ENCODE measurements at places on chromosomes 12 and 14.

DNA sequence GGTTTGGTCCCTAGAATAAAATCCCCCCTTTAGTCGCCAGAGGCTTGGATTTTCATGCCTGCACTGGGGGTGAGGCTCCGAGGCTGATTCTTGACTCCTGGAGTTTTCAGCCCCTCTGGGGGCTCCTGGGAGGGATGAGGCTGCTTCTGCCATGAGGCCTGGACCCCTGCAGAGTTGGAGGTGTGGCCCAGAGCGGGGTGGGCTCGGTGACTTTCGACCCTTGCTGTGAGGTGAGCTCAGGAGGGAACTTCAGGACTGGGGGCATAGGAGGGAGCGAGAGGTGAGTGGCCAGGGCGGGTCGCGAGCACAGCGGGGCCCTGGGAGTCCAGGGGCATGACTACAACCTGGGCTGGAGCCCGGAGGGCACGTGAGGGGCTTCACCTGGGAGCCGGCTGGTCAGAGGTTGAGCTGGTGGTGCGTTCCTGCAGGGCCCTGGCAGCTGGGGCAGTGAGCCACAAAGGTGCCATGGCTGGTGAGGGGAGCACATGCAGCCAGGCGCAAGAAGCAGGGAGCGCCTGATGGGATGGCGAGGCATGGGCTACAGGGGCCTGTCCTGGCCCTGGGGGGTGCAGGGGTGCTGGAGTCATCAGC, 168.2 kb downstream of the KIF26A start:
- DNase-seq: no peak

DNA sequence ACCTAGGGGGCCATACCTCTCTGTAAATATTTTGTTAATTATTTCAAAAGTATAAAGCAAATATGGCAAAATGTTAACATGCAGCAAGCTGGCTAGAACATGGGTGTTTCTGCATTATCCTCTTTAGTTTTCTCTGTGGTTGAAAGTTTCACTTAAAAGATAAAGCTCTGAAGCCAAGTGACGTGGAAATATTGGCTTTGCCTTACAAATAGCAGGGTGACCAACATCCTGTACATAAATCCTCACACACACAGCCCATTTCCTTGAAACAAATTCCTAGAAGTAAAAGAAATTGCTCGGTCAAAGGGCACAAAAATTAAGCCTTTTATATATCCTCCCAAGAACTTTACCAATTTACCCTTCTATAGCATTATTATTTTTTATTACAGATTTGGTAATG, 10.6 kb upstream of the VWF start:
- no peak for DNase-seq

DNA sequence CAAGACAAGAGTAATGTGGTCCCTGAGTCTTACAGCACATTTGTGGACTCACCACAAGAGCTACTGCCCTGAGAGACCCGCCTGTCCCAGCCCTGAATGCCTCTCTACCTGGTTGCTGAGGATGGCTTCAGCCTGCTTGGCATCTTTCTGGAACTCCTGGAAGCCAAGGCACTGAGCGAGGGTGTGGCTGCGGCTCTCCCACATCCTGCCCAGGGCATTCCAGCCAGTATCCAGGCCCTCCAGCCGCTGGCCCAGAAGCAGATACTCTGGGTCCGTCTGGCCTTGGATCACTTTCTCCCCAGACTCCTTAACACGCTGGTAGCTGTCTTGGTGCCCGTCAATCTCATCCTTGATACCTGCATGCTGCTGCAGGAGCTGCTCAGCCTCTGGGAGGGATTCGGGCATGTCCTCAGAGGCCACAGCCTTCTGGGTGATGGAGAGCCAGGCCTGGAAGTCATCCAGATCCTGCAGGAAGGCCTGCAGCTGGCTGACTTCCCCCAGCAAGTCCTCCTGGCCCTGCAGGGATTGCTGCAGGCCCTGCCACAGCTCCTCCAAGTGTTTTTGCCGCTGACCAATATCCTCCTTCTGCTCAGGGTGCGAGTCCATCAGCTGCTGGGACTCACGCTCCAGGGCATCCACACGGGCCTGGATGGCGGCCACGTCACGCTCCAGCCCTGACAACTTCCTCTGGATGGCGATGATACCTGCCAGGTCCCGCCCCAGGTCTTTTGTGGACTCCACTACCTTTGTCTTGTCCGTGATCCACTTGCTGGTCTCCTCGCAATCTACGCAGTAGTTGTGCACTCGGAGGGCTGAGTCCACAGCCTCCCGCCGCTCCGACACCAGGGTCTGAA, 82.3 kb downstream of the PLEKHG3 start:
- no peak for DNase-seq

GRCh38 chr12:11209113-11209512, 22.4 kb upstream of the TAS2R42 start:
- DNase-seq: no peak

DNA sequence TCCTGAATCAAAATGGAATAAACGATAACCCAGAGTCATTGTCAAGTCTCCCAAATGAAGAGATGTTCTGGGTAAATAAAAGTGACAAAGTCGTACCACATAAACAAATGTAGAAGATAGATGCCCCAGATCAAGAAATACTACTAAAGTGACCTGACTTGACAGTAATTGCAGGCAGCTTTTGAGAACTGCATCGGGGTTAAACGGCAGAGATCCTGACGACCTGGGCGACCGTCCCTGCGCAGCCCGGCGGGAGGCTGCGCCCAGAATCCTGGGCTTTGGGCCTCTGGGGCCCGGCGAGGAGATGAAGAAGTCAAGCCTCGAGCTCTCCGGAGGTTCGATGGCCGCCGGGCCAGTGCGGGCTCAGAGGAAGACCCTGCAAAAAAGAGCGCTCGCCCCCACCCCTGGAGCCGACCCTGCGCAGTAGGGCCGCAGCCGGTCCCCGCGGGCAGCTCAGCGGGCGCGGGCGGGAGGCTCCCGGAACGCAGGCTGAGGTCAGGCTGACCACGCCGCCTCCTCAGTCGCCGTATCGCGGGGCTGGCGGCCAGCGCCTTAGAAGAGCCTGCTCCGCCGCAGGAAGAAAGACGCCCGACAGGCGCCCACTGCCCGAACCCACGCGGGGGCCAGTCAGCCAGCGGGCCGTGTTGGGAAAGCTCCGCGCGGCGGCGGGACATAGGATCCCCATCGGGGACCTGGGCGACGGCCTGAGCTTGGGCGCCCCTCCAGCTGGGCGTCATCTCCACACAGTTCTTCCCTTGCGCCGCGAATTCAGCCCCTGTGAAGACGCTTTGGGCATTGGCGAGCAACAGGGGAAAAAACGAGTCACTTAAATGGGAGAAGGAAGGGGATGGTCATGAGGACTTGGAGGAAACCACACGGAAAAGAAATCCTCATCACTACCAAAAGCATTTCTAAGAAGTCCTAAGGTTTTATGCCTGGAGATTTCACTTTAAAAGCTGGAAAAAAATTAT, 16.0 kb downstream of the NKX2-1 start:
- DNase-seq: no peak

DNA sequence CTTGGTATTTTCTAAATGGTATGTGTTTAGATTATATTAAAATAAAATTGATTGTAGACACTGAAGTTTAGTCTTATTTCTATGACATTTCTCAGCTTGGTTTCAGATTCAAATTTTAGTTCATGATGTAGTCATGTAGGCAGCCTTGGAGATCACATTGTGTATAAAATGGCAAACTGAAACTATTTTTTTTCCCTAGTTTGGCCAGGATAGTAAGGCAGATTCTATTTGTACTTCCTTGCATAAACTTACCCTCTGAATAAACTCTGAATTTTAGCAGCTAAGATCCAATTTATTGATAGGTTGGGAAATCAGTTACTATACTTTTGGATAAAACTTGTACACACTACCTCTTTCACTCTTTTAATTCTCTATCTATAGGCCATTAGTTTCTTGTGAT, 30.4 kb downstream of the PAPOLA start:
- no peak for DNase-seq

DNA sequence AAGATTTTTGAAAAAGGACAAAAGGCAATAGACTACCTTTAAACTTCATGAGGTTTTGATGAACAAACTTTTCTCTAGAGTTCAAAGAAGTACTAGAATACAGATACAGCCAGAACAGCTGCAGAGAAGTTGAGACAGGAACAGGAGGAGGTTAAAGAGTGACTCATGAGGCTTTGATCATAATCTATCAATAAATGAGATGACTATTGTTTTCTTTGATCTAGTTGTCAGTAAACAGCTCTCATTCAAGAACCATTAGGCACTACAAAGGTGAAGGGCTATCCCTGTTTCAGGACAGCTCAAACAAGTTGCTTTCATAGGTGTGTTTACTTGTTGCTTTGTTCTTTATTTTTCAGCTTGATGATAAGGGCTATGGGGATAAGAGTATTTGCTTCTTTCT, 2.4 kb downstream of the WASHC3 start:
- DNase-seq: no peak

GRCh38 chr14:104499784-104500760, 79.5 kb upstream of the C14orf180 start:
- peak; percentile 6 for DNase-seq

- peak; percentile 41 for DNase-seq
These were observed 2.9 kb downstream of the CCNK start for GRCh38 chr14:99484106-99484505.

DNA sequence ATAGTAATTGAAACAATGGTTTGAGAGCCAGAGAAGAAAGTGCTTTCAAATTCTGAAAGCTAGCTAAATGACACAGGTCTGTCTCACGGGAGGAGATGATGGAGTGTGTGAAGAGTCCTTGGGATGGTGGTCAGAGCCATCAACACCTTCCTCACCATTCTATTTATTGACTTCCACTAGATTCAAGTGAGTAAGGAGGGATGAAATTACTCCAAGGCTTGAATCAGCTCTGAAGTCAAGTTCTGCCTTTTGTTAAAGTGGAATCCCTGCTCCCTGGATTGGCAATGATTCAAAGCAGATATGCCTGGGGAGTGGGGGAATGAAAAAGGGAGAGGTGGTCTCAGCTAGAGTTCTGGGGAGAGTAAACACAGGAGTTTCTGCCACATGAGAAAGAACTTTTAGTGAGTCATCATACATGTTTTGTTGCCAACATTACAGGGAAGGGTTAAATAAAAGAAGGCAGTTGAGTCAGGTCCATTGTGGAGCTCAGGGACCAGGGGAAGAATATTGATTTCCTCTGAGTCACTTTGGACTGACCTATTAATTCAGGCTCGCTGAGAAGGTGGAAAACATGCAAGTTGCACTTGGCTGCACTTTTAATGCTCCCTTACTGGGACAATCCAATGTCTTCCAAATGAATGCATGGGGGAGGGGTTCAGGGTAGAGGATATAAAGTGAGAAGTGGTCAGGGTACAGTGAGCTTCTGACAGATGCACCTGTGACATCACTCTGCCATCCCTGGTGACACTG, 142.7 kb downstream of the TBX5 start:
- no peak for DNase-seq

- no peak for DNase-seq
These were observed 239.7 kb downstream of the TRHDE start for GRCh38 chr12:72511906-72512305.

- no peak for DNase-seq
These were observed 60.1 kb upstream of the RIMBP2 start for GRCh38 chr12:130775953-130776856.

- no peak for DNase-seq
These were observed 749.0 kb downstream of the MED13L start for GRCh38 chr12:115528466-115528865.

DNA sequence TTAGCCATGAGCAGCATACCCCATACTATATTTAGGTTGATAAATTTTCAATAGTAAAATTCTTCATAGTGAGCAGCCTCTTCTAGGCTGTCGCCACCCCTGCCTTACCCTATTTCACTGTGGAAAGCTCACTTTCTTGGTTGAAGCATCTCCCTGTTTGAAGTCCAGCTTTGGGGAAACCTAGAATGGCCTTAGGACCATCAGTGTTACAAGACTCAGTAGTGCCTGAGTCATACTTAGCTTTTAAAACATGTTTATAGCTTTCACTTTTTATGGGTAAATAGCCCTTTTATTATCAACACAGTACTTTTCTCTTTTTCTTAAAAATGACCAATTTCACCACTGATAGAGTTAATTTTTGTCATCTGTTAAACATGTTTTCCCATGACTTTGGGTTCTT, 37.1 kb downstream of the FUT8 start:
- no peak for DNase-seq

DNA sequence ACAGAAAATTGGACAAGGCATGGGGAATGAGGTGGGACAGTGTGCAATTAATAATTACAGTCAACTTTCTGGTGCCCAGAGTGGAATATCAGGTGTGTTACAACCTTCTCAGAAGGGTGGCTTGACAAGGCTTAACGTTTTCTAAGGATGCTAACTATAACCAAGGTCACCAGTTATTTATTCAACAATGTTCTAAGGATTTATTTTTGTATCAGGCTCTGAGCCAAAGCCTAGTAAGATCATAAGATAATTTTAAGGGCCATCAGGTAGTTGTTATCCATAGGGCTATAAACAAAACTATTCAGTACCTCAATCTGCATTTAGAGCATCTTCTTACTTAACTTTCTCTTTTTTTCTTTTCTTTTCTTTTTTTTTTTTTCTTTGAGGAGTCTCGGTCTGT, 134.0 kb downstream of the TMTC1 start:
- no peak for DNase-seq
